CD4-positive, alpha-beta T cell treated with Interleukin-12 subunit alpha and Interleukin-12 subunit beta, for 1 hour (primary cell): ENCODE measurements at places on chromosomes 7 and 10.

GRCh38 chr7:102101926-102102325 is 184.7 kb upstream of the SH2B2 start:
- DNase-seq: no peak

GRCh38 chr10:103284170-103284569 is 7.2 kb downstream of the INA start:
- peak; percentile 1 for DNase-seq

GRCh38 chr7:132857031-132857430 is 224.9 kb downstream of the CHCHD3 start:
- no peak for DNase-seq

DNA sequence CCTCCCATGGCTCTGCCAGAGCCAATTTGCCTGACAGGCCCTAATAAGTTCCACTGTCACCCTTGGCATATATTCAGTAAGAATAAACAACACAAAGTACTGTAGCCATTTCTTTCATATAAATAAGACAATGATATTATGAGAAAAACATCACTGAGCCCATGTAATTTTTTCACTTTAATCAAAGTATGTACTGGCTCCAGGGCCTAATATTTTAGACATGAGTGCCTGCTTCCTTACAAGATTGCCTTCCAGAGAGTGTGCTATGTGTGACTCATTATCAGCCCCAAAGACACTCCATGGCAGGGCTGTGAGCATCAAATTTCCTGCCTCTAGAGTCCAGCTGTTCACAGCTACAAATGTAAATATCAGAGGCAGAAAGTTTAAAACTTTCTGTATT is 297.6 kb downstream of the LHFPL3 start:
- no peak for DNase-seq

DNA sequence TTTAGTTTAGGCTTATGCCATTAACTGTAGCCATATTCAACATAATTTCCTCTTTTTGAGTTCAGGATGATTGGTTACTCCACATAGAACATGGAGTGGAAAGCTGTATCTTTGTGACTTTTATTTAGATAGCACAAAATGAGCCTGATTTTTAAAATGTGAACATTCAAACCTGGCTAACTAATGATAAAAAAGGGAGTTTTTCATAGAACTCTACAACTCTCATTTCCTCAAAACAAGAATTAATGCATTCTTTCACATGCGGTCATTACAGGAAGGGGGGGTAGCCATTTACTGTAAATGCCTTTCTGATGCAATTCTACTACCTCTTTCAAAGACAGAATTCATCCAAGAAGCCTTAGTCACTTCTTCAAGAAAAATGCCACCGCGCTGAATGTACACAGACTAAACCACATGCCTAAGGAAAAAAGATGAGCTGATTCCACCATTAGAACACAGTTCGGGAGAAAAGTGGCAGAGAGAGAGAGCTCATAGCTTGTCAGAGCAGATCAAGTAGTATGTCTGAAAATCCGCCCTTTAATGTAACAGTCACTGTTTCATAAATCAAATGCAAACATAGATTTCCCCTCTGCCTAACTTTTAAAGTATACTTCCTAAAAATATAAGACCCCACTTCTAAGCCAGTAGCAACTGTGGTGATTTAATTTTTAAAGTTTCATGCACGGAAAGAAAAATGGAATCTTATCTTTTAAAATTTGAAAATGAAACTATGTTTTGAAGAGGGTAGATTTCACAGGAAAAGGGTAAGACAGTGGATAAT is 226.4 kb upstream of the KLF14 start:
- DNase-seq: peak; percentile 75

DNA sequence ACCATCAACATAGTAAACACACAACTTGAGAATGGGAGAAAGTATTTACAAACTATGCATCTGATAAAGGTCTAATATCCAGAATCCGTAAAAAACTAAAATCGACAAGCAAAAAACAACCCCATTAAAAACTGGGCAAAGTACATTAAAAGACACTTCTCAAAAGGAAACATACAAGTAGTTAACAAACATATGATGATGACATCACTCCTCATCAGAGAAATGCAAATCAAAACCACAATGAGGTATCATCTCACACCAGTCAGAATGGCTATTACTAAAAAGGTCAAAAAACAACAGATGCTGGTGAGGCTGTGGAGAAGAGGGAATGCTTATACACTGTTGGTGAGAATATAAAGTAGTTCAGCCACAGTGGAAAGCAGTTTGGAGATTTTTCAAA is 125.1 kb downstream of the TFPI2 start:
- no peak for DNase-seq

DNA sequence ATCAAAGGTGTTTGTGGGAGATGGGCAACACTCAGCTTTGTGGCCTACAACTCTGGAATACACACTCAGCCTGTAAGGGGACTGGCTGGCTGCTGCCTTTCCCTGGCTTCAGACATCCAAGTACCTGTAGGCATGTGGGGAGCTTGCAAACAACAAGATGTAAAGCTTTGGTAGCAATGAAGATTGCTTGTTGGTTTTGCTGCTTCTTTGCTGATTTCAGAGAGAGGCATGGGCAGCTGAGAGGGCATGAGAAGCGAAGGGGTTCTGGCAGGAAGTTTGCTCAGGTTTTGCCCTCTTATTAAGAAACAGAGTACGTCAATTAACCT is 434.8 kb downstream of the LRMDA start:
- DNase-seq: no peak

GRCh38 chr10:15183689-15184481 is 15.4 kb upstream of the NMT2 start:
- DNase-seq: no peak

GRCh38 chr7:34652809-34653208 is 5.2 kb upstream of the NPSR1 start:
- no peak for DNase-seq

- peak; percentile 44 for DNase-seq
Observed at GRCh38 chr7:114916261-114916892, 5.5 kb upstream of the MDFIC start.

DNA sequence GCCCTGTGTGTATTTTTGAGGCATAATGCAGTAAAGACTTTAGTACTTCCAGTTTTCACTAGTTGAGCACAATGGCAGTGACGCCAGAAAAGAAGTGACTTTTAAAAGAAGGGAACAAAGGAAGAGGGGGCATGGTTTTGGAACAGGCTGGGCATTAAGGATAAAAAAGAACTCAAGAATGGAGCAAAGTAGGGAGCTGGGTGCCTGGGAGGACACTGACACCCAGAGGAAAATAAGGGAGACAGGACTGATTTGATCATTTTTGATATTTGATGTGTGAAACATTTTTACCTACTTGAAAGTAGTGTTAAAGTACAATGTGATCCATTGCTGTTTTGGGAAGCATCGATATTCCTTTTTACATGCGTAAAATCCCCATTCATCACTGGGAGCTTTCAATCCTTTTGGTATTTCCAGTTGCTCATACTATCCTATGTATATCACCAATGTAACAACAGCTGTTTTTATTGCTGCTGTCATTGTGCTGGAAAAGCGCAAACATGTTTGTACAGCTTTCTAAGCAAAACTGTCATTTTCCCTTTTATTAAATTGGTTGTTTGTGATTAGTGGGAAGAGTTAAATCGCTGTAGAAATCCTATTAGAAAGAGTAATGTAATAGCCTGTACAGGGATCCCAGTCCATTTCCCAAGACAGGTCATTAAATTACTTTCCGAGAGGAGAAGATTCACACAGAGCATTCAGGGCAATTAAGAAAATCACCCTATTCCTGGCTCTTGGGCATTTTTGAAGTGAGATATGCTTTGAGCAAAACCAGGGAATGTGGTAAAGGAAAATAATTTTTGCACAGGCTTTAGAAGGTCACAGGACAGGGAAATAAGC is 85.2 kb downstream of the ADAM12 start:
- no peak for DNase-seq

- no peak for DNase-seq
Observed at GRCh38 chr10:44325596-44326307, 59.1 kb downstream of the CXCL12 start.

DNA sequence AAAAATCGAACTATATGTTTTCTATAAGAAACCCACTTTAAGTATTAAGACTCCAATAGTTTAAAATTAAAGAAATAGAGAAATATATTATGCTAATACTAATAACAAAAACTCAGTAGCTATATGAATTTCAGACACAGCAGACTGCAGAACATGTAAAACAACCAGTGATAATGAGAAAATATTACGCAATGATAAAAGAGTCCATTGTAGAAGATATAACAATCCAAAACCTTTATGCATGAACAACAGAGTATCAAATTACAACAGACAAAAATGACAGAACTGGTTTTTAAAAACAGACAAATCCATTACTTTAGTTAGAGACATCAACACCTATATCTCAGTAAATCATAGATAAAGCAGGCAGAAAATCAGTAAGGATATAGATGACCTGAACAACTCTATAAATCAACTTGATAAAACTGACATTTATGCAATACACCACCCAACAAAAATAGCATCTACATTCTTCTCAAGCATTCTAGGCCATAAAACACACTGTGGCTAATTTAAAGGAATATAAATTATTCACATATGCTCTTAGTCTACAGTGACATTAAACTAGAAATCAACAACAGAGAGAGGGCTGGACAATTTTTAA is 669.5 kb upstream of the GHITM start:
- DNase-seq: no peak

- DNase-seq: no peak
Observed at GRCh38 chr7:158047391-158048059, 540.1 kb downstream of the PTPRN2 start.

- DNase-seq: no peak
Observed at GRCh38 chr10:70437721-70438120, 3.8 kb downstream of the NODAL start.

DNA sequence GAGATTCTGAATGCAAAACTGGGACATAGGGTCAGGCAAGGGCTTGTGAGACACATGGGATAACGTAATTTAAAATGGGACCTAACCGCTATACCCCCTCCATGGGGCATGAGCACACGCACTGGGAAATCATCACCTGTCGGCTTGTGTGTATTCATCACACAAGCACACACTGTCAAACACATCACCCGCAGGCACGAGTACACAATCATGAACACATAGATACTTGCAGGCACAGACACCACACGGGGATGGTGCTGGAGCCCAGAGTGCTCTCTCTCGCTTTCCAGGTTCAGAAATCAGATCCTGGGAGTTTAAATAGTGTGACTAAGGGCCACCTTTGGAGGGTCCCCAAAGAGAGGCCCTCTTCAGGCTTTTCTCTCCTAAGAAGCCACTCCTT is 19.6 kb upstream of the TLX1 start:
- DNase-seq: no peak

DNA sequence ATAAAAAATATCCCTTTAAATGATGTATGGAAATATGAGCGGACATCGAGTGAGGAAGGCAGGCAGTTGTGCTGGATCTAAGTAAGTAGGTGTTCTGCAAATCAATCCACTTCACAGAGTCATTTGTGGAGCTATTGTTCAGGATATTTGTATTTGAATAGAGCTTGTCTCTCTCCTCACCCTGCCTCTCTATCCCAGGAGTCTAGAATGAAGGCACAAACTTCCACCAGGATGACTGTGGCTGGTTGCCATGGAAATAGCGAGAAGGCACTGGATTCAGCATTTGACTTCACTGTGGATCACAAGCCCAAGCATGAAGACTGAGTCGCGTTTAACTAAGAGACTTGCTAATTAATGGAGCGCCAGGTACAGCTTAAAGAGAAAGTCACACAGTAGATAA is 53.2 kb downstream of the NPY start:
- no peak for DNase-seq

- DNase-seq: no peak
Observed at GRCh38 chr10:28945959-28946358, 268.6 kb downstream of the BAMBI start.

DNA sequence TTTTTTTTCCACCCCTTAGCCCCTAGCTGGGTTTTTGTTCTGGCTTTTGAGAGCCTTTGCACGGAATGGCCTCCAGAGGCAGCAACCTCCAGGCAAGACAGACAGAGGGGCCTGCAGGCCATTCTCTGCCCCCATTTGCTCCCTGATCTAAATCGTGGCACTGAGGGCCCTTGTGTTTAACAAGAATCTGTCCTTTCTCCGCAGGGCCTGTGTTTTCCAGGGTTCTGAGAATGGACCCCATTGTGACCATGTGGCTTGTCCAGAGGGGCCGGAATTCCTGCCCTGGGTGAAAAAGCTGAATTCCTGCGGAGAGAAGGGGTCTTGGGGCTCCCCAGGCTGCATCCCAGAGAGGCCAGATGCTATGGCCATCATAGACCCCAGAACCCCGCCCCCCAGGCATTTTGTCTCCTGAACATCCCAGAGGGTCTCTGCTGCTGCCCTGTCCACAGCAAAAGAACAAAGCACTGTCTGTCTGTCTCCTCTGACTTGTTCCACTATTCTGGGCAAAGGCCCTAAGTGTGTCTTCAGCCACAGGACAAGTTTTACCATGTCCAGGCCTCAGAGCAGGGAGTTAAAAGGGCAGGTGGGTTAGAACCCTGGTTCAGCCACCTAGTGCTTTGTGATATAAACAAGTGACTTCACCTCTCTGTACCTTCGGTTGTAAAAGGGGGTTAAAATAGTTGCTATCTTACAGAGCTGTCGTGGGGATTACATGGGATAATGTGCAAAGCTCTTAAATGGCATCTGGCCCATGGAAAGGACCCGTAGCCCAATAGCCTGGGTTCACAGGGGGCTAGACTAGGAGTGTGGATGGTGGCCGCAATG is 155.6 kb downstream of the SH3PXD2A start:
- no peak for DNase-seq

GRCh38 chr10:73916761-73917470 is 6.0 kb downstream of the PLAU start:
- DNase-seq: no peak

DNA sequence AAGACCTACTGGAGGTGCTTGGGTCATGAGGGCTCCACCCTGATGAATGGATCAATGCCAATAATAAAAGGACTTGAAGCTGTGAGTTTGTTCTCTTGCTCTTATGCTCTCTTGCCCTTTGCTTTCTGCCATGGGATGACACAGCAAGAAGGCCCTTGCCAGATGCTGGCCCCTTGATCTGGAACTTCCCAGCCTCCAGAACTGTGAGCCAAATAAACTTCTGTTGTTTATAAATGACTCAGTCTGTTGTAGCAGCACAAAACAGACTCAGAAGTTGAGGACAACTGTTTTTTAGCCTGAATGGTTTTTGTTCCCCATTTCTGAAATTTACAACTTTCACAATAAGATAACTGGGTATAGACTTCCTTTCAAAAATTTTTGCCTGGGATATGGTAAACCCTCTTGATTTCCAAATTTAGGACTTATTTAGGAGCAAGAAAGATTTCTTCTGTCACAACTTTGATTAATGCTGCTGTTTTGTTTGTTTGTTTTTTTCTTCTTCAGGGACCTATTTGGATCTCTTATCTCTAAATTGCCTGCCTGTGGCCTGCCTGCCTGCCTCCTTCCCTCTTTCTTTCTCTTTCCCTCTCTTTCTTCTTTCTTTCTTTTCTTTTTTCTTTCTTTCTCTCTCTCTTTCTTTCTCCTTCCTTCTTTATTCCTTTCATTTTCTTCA is 12.1 kb downstream of the ENTPD1 start:
- peak; percentile 19 for DNase-seq

- no peak for DNase-seq
Observed at GRCh38 chr10:84270708-84271107, 25.9 kb downstream of the RGR start.

- DNase-seq: no peak
Observed at GRCh38 chr10:34838366-34838900, 23.3 kb upstream of the PARD3 start.

- no peak for DNase-seq
Observed at GRCh38 chr7:130114374-130114773, 44.0 kb downstream of the KLHDC10 start.

- no peak for DNase-seq
Observed at GRCh38 chr7:115558161-115558560, 472.4 kb downstream of the TFEC start.
